Kidney glomerular epithelial cell (primary cell): ENCODE measurements at places on chromosomes 16 and 17.
A peak's percentile ranks its signal among the peaks of the same experiment; 100 is the strongest.

DNA sequence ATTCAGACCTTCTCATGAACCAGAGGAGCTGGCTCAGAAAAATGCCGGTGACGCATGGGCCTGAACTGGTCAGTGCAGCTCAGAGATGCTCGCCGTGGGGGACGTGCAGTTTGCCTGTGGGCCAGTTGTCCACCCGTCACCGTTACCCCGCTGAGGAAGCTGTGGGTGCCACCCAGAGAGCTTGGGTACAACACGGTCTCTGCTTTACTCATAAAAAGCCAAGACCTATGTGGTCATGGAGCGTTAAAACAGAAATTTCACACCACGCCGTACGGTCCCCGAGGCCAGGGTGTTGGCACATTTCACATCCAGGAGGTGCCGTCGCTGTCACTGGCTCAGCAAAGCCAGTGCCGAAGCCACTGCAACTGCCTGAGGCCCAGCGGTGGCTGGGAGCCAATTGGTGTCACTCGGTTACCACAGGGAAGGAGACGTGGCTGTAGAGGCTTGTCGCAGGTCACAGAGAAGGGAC is 120.9 kb downstream of the METRNL start:
- DNase-seq: no peak

DNA sequence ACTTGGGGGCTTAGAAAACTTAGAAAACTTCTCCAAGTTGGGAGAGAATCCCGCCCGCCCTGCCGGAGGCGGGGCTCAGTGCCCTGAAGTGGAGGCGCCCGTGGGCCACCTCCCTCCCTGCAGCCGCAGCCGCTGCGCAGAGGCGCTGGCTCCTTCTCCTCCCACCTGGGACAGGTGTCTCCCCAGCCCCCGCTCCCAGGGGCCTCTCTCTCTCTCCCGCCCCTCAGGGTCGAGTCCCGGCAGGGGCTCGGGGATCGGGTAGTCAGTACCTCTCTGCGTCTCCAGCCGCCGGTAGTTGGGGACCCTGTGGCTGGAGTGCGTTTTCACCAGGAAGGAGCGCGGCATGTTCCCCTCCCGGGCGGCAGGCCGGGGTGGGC is 257 bp downstream of the SNAI3 start:
- no peak for DNase-seq

GRCh38 chr16:82004601-82005000 is 6.7 kb downstream of the SDR42E1 start:
- no peak for DNase-seq

GRCh38 chr16:46711106-46712058 is 21.9 kb downstream of the ORC6 start:
- DNase-seq: no peak

GRCh38 chr17:350706-351448 is 1.7 kb downstream of the RPH3AL start:
- DNase-seq: peak; percentile 33

DNA sequence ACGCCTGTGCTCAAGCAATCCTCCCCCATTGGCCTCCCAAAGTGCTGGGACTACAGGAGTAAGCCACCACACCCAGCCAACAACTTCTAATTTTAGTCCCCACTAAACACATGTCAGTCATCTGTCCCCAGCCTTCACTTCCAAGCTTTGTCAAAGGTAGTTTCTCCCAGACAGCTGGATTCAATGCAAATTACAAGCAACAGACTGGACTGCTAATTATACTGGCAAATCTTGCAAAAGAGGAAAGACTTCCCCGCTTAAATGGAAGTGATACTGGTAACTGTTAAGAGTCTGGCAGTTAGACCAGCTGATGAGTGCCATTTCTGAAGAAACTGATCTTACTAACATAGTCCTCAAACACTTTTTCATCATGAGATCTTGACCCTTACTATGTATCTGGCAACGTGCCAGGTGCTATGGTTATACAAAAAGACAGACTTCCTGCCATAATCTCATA is 8.2 kb upstream of the GGA2 start:
- no peak for DNase-seq

GRCh38 chr16:10655415-10655977 is 39.2 kb downstream of the TEKT5 start:
- DNase-seq: no peak

- no peak for DNase-seq
Measured at GRCh38 chr17:5241861-5242671, 7.4 kb upstream of the SCIMP start.
